Pancreas (tissue), 10 donors: ENCODE measurements at places on chromosomes 2 and 18.

DNA sequence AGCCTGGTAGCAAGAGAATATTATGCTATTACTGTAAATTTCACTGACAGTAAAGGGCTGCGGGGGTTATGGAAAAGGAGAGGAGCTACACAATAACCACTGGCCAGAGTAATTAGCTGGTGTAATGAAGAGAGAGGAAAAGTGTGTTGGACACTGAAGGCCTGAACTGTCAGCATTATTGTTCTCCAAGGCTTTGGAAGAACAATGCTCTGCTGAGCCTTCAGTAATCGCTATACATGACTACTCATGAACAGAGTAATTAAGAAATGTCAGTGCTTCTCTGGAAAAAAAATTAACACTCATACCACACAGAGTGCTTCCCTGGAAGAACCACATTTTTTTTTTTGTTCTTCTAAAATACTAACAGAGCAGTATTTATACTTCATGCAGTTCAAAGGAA is 931.3 kb downstream of the CPS1 start:
- DNase-seq, result no peak

GRCh38 chr18:27109451-27109850 is 75.7 kb downstream of the CHST9 start:
- DNase-seq, result no peak

GRCh38 chr18:2526329-2526728 is 45.0 kb downstream of the METTL4 start:
- DNase-seq, result no peak

DNA sequence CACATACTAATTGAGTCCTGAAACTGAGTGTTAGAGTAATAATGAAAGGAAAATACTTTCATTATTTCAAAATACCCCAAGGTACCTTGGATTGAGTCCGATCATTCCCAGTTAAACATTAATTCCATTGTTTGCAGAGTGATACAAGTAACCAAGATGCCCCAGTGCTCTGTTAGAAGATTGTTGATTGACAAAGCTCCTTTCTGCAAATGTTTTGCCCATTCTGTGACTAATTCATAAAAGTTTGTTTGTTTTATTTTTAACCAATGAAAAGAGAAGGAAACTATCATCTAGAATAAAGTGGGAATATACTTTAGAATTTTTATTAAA is 124.0 kb downstream of the GULP1 start:
- DNase-seq, result no peak

DNA sequence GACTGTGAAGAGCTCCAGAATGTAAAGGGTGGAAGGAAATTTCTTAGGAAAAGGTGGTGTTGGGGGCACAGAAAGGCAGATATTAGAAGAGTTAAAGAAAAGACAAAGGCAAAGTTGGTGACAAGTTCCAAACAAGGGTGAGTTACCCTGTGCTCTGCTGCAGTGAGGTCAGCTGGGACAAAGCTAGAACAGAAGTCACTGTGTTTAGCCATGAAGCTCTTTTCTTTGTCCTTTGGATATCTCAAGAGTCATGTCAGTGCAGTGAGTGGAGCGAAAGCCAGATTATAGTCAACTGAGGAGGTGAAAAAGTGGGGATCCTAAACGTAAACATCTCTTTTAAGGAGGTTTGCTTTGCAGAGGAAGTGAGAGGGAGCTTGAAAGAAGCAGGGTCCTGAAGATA is 187.8 kb upstream of the ALPP start:
- DNase-seq, result no peak

- DNase-seq, result no peak
Measured at GRCh38 chr2:177604271-177605065, 211.9 kb downstream of the AGPS start.

- no peak for DNase-seq
Measured at GRCh38 chr18:8718401-8718913, 13.1 kb downstream of the MTCL1 start.

- DNase-seq, result no peak
Measured at GRCh38 chr18:11362856-11363255, 213.5 kb upstream of the PIEZO2 start.

GRCh38 chr2:168726375-168726774 is 76.1 kb upstream of the NOSTRIN start:
- no peak for DNase-seq

DNA sequence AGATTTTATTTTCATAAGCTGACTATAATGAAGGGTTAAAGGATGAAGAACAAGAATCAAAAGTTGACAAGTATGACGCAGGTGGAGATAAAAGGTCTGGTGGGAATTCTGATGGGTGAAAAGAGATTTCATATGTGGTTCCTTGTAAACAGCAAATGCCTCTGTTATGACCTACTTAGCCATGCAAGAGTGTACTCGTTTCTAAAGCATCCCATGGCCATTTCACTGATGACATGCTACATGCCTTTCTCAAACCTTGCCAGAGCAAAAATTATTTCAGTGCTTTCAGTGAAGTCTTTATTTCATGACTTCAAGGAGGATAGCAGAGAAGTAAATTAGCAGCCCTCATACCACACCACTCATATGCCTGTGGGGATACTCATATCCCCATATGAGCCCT is 71.7 kb downstream of the FEZ2 start:
- DNase-seq, result no peak

GRCh38 chr2:65864619-65865018 is 432.2 kb upstream of the SPRED2 start:
- DNase-seq, result no peak

GRCh38 chr2:172361360-172361759 is 66.0 kb upstream of the ITGA6 start:
- DNase-seq, result no peak

GRCh38 chr2:187118331-187119099 is 269.5 kb upstream of the ZSWIM2 start:
- no peak for DNase-seq

DNA sequence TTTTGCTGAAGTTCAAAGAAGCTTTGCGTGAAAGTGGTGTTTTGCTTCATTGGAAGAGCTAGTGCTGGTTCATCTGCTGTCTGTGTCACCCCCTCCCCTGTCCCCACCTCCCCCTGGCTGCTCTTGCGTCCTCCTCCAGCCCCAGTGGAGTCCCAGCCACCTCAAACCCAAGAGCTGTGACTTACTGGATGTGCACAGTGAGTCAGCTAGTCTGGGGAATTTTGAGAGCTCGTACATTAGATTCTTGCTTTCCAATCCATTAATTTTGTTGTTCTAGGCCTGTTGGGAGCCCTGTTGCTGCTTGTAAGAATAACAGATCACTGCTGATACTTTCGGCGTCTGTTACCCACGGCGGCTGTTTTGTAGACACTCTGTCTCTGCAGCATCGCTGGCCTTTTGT is 412.1 kb downstream of the TSN start:
- no peak for DNase-seq

- no peak for DNase-seq
Measured at GRCh38 chr2:231914077-231914690, 12.0 kb downstream of the NPPC start.

- DNase-seq, result no peak
Measured at GRCh38 chr2:55976681-55977080, 53.1 kb upstream of the EFEMP1 start.

DNA sequence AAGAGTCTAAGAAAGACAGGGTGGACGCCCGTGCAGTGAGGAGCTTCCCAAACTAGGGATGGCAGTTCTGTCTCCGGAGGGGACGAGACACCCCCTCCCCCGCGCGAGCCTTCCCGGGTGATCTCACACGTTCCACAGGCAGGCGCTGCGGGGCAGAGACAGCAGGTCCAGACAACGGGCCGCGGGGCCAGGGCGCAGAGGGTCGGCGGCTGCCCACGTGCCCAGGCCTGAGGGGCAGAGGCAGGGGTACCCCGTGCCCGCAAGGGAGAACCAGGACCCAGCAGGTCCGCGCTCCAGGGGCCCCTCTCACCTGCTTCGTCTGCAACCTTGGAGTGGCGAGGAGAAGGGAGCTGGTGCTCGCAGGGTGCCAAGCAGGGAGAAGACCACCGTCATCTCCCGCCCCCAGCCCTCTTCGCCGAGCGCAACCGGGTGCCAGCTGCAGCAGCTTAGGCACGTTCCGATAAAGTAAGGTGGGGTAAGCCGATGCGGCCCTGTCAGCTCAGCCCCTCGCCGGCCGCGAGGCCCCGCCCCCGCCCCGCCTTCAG is at the start of gene GPR155:
Gene GPR155, minus strand, starts transcription at position 467 of the 545 bp plus-strand sequence. CDS start 5,073 bp downstream, outside the sequence.
- DNase-seq, result peak; percentile 80

DNA sequence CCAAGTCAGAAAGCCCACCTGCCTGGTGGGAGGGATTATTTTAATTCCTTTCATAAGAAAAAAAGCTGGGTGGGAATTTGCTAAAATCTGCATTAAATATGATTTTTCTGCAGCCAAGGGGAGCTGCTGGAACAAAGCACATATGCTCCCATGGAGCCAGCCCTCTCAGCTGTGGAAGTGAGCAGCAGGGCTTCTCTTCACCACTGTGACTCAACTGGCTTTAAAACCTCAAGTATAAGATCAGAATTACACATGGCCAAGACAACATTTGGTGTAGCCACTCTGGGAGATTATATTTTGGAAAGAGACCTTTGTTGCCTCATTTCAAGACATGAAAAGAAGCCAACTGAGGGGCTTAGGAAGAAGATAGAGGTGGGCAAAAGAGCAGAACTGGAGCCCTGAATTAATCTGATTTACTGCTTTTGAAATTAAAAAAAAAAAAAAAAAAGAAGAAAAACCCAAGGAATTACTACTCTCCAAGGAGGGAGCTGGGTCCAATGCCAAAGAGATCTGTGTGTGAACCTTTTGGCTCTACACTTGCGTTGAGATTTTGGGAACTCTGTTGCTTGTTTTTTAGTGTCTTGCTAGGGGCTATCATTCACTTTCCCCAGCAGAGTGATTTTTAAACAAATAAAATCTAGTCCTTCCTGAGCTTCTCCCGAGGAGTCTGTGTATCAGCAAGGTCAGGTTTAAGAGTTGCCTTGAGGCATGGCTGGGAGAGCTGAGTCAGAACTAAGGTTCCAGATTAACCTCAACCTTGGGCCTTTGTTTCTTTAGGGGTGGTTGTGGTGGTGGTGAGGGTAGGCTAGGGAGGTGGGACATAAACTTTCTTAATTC is 6.0 kb downstream of the LHCGR start:
- no peak for DNase-seq

GRCh38 chr2:190562121-190562520 is 27.6 kb upstream of the NEMP2 start:
- DNase-seq, result no peak

GRCh38 chr2:170821531-170822289 is 5.0 kb downstream of the GAD1 start:
- DNase-seq, result no peak

- DNase-seq, result no peak
Measured at GRCh38 chr2:19643117-19643518, 258.7 kb downstream of the TTC32 start.
